ENCODE measurements at places on chromosomes 12 and 14. TPM values are rescaled to one million over a fixed set of nuclear protein-coding genes. Genes with fewer than 3 reads are reported as not detected.

CELA1 gene
- not detected for polyA plus RNA-seq

DIO2 gene
- polyA plus RNA-seq: 0.78 TPM

MYG1 gene
- polyA plus RNA-seq: 60.1 TPM

CHST11 gene
- polyA plus RNA-seq: 7.2 TPM

TAS2R42 gene
- not detected for polyA plus RNA-seq
